ENCODE measurements at places on chromosomes 3 and 15. TPM values are rescaled to one million over a fixed set of nuclear protein-coding genes. Genes with fewer than 3 reads are reported as not detected.
A peak's percentile ranks its signal among the peaks of the same experiment; 100 is the strongest.

The UQCRC1 gene
- 651 TPM for total RNA-seq

The ZNF501 gene
- total RNA-seq, result 4.0 TPM

The MST1R gene
- total RNA-seq, result 1.7 TPM

The SIDT1 gene
- 0.71 TPM for total RNA-seq

The GPR87 gene
- not detected for total RNA-seq

The KLF15 gene
- total RNA-seq, result 32.4 TPM

The RNU5B-1 gene
- total RNA-seq, result 44.0 TPM

- DNase-seq, result no peak
These were observed 169.1 kb downstream of the CDIN1 start for GRCh38 chr15:36748366-36749115.

DNA sequence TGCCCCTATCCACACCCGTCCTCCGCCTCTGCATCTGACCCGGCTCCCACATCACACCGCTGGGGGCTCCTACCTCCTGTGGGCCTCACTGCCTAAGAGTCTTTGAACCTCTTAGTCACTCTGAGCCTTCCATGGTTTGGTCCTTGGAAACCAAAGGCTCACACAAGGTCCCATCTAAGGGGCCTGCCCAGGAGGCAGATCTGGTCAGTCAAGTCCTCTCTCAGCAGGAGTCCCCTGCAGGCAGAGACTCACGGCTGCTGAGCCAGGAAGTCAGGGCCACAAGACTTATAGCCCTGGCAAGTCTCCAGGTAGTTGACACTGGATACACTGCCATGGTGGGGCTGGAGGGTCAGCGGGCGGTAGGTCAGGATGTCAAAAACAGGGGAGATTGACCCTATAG is 31.2 kb upstream of the ALDH1L1 start:
- no peak for DNase-seq

- DNase-seq, result no peak
These were observed 37.5 kb downstream of the EHD4 start for GRCh38 chr15:41934843-41935242.

DNA sequence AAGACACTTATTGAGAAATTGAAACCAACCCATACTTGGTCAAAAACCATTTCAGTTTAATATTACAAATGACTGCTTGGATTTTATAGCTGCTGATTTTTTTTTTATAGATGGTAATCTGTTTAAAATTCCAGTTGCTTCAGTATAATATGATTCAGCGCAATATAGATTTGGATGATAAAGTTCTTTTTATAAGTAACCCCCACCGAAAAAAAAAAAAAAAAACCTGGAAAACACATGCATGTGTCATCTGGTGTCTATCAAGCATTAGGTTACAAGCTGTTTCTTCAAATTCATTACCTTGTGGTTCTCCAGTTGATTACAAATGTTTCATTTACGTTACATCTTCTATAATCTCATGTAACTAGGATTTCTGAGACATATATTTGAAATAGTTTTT is 356.6 kb upstream of the ROBO2 start:
- no peak for DNase-seq

DNA sequence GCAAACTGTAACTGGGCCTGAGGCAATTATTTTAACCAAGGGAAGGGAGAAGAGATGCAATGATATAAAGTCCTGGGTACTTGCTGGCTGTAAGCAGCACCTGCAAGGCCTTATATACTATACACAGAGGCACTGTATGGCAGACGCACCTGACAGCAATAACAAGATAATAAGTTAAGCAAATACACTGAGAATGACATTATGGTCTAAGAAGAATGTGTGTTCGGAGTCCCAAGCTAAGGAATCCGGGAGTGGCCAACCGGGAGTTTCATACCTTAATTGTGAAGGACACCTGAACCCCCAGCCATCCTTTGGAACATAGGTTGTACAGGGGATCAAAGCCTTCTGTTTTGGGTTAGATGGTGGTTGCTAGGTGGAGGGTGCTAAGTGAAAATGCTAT is 13.7 kb downstream of the FAM240A start:
- no peak for DNase-seq

- DNase-seq, result peak; percentile 30
These were observed 152.4 kb downstream of the AGBL1 start for GRCh38 chr15:86231864-86232721.

GRCh38 chr15:50791486-50791885 is 26.0 kb upstream of the SPPL2A start:
- no peak for DNase-seq

DNA sequence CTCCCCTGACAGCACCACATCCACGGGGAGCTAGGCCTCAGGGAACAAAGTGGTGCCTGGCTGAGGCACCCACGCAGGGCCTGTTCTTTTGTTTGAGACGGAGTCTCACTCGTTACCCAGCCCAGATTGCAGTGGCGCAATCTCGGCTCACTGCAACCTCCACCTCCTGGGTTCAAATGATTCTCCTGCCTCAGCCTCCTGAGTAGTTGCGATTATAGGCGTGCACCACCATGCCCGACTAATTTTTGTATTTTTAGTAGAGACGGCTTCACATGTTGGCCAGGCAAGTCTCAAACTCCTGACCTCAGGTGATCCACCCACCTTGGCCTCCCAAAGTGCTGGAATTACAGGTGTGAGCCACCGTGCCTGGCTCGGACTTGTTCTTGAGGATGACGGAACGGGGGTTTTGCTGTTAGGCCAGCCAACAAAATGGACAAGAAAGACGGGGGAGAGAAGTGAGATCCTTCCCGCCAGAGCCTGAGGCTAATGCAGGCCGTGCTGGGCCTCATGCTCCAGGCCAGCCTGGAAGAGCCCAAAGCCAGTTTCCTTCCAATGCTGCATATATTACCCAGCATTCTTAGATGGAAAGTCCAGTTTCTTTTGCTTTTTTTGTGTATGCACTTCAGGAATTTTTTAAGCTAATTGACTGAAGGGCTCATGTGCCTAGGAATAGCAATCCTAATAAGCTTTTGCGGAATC is 28.1 kb upstream of the FURIN start:
- DNase-seq, result no peak
